ENCODE measurements at places on chromosomes 13 and 19. TPM values are rescaled to one million over a fixed set of nuclear protein-coding genes. Genes with fewer than 3 reads are reported as not detected.

DNA sequence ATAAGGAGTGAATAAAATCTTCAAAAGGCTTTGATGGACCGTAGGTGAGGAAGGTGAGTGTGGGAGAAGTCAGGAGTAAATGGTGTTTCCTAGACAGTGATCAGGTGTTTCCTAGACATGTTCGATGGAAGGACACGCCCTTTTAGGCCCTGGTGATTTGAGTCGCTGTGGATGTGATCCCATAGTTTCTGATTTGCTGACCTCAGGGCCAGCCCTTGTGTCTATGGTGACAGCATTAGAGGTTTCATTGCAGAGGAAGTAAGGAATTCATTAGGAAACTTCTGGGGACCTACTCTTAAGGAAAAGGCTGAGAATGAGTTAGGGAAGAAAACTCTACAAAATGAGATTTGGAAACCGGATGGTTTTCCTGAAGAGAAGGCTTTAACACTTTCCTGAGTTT lies 31.5 kb upstream of the RNF113B start:
- no peak for ATAC-seq

- peak; percentile 82 for ATAC-seq
Measured at GRCh38 chr13:110387451-110388107, 80.5 kb downstream of the COL4A2 start.

GRCh38 chr13:87975035-87975434 lies 303.9 kb downstream of the SLITRK5 start:
- ATAC-seq = no peak

GRCh38 chr13:45537516-45537915 lies 72.8 kb downstream of the COG3 start:
- no peak for ATAC-seq

GRCh38 chr13:101098873-101099272 lies 317.4 kb downstream of the NALCN start:
- ATAC-seq = no peak

DNA sequence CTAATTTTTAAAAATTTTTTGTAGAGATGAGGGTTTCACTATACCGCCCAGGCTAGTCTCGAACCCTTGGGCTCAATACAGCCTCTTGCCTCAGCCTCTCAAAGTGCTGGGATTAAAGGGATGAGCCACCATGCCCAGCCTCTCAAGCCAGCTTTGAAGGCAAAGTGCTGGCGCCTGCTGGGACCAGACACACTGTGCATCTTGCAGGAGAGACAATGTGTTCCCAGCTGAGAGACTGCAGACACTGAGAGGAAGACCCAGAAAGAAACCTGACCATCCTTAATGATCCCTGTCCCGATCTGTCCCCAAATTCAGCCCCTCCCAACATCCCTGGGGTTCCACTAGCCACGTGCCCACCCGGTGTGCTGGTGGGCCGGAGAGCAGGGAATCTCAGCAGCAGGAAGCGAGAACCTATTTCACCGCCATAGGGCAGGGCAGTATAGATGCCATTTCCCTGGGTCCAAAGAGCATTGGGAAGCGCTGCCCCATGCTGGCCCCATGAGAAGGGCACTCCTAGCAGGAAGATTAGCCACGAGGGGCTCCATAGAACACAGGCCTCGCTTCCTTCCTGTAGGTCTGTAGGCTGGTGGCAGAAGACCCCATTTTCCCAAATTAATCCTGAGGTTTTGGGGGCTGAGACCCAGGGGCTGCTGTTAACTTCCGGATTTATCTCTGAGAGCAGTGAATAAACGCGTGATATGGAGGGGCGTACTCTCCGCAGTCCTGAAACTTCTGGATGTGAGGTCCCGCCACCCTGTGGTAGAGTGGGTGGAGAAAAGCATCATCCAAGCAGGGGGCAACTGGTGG lies 968 bp downstream of the RAVER1 start:
- ATAC-seq = no peak

- ATAC-seq = no peak
Measured at GRCh38 chr19:11373885-11374432, 507 bp upstream of the SWSAP1 start.

GRCh38 chr13:110820322-110820721 lies 94.5 kb downstream of the ANKRD10 start:
- ATAC-seq = no peak

GRCh38 chr13:59330764-59331163 lies 833.0 kb downstream of the DIAPH3 start:
- no peak for ATAC-seq

GRCh38 chr13:66748712-66749111 lies 481.4 kb downstream of the PCDH9 start:
- no peak for ATAC-seq

DNA sequence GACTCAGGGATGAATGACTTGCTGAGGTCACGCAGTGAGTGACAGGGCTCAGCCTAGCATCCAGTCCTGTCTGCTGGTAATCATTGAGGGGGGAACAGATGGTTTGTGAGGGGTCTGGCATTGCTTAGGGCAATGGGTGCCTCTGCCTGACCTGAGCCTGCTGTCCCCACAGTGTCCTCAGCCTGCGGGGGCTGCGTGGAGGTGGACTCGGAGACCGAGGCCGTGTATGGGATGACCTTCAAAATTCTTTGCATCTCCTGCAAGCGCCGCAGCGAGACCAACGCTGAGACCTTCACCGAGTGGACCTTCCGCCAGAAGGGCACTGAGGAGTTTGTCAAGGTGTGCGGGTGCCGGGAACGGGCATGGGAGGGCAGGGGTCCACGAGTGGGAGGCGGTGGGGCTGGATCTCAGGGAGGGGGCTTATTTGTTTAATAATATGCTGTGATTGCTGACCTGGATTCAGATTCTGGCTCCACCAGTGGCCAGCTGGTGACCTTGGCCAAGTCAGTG lies 2.1 kb downstream of the SCN1B start:
- ATAC-seq = no peak

DNA sequence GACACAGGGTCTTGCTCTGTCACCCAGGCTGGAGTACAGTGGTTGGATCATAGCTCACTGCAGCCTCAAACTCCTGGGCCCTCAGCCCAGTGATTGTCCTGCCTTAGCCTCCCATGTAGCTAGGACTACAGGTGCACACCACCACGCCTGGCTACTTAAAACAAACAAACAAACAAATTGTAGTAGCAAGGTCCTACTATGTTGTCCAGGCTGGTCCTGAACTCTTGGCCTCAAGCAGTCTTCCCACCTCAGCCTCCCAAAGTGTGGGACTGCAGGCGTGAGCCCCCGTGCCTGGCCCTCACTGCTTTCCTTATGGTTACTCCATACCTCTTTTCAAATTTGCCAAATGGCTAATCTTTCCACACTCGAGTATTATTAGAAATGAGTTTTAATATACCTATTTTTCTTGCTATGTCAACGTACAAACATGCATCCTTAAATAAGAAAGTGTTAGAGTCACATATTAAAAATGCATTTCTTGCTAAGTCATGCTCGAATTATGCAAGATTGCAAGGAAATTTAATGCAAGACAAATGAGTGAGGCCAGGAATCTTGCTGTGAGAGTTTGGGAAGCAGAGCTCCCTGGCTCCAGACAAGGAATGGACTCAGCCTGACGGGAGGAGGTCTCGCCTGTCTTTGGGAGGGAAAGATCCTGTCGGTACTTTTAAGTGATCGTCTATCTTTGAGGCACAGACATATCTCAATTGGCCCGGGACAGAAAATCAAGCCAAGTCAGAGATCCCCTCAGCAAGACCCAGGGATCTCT lies 39.4 kb downstream of the RFX2 start:
- ATAC-seq = peak; percentile 40

DNA sequence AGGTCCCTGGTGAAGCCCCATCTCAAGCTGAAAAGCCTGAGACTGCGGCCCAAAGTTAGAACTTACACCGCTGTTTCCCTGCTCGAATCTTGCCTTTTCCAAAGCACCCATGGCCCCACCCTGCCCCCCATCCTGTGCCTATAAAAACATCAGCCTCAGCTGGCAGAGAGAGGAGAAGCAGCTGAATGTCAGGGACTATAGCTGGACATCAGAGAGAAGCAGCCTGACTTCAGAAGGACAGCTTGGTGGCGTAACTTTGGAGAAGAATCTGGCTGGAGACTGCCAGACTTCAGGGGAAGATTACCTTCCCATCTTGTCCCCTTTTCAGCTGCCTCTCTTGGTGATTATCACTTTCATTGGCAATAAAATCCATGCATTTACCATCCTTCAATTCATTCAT lies 9.3 kb upstream of the RCBTB2 start:
- no peak for ATAC-seq

GRCh38 chr13:41587490-41587889 lies 130.1 kb downstream of the RGCC start:
- ATAC-seq = peak; percentile 22

DNA sequence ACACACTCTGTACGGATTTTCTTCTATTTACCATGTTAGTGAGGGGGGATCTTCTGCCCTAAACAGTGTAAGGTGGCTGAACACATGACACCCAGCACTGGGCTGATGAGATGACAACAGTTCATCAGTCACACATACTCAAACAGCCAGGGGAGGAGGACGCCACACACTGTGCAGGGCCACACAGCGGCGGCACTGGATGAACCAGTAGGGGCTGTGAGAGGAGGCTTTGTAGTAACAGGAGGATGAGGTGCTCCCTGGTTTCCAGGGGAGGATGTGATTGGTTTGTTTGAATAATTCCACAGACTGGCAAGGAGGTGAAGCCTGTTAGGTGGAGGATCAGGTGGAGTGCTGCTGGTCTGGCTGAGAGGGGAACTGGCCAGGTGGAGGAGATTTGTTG lies 16.3 kb upstream of the GTF3A start:
- ATAC-seq = no peak

GRCh38 chr13:38814331-38814730 lies 127.5 kb downstream of the FREM2 start:
- ATAC-seq = no peak

GRCh38 chr19:17109962-17110598 lies 34.5 kb downstream of the MYO9B start:
- ATAC-seq = no peak

- ATAC-seq = no peak
Measured at GRCh38 chr13:111295886-111296285, 24.6 kb upstream of the TEX29 start.

DNA sequence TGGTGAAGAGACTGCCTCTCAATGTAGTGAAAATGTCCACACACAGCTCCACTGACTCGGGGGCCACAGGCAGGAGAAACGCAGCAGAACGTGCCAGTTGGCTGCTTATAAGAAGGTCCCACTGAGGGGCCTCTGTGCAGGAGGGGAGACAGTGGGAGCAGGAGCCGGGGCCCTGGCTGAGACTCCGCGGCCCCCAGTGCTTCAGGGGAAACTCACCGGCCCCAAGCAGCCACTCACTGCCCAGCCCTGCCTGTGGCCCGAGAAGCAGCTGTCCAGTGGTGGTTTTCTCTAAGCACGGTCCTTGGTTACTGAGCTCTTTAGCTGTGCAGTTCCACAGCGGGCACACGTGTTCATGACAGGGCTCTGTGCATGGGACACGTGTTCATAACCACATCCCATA lies 91.9 kb upstream of the MCF2L start:
- no peak for ATAC-seq

- no peak for ATAC-seq
Measured at GRCh38 chr13:114067381-114067885, 65.0 kb downstream of the RASA3 start.

- no peak for ATAC-seq
Measured at GRCh38 chr19:45076851-45077730, 813 bp upstream of the ZNF296 start.

DNA sequence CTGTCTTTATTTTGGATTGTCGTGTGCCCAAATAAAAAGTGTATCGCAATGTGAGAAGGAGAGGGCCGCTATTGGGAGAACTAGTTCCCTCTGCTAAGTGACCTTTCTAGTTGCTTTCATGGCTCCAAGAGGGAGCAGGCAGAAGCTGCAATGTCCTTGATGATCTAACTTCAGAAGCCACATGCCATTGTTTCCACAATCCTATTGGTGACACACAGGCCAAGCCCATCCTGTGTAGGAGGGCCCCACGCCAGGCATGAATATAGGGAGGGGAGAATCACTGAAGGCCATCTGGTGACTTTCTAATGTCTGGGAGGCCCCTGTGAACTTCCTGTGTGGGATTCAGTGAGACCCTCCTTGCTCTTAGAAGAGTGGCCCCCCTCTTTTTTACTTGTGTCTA lies 47.8 kb upstream of the KPNA3 start:
- ATAC-seq = no peak

GRCh38 chr13:98264877-98265276 lies 87.8 kb upstream of the RNF113B start:
- no peak for ATAC-seq

DNA sequence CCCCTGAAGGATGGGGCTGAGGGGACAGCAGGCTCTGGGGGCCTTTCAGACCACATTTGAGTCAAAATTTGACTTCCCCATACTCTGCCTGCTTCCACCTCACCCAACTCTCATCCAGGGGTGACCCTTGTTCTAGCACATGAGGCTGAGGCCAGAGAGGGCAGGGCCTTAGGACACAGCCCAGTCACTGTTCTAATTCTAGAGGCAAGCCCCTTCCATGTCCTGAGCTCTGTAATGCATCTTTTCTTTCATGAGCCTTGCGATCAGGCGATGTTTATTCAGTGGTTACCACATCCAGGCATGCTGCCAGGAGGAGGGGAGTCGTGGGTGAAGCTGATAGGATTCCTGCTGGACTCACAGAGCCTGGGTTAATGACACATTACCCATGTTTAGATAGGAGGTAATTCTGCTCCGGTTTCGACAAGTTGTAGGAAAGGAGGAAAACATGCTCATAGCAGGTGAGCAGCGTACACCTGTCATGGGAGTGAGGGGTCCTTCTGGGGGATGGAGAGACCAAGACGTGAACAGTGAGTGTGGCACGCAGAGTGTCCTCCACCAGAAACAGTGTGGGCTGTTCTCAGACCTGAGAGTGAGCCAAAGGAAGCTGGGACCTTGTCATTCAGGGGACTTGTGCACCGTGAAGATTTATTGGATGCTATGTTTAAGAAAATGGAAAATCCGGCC lies 9.3 kb downstream of the RPS9 start:
- peak; percentile 84 for ATAC-seq

DNA sequence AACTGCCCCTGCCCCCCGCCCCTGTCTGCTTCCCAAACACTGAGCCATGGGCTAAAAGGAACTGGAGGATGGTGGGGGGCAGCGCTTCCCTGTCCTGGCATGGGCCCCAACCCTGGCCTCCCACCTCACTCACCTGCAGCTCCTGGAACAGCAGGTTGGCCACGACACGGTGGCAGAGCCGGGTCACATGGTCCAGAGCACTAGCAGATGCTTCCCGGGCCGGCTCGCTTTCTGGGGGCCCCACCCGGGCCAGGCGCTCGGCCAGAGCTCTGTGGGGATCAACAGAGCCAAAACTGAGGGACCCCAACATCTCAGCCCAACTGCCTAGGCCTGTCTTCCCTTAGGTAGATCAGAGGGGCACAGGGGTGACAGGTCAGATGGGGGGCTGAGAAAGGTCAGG lies 20.6 kb downstream of the EXOC3L2 start:
- no peak for ATAC-seq

GRCh38 chr19:53808710-53809125 lies 15.4 kb downstream of the NLRP12 start:
- ATAC-seq = no peak

- peak; percentile 60 for ATAC-seq
Measured at GRCh38 chr13:51793570-51794271, 10.2 kb downstream of the DHRS12 start.

- ATAC-seq = no peak
Measured at GRCh38 chr13:47549219-47549752, 451.8 kb downstream of the SUCLA2 start.

C19orf81 gene
- not detected for total RNA-seq

ZNF253 gene
- total RNA-seq = 17.3 TPM

CYP4F2 gene
- total RNA-seq = not detected

ZNF146 gene
- total RNA-seq = 86.3 TPM

CASP14 gene
- total RNA-seq = not detected

IGSF23 gene
- not detected for total RNA-seq

FLT3LG gene
- 5.7 TPM for total RNA-seq

CBY2 gene
- total RNA-seq = not detected

KIR3DL1 gene
- total RNA-seq = not detected

RDH8 gene
- not detected for total RNA-seq

KLK12 gene
- 0.54 TPM for total RNA-seq
